ENCODE measurements at places on chromosomes 11 and 22. TPM values are rescaled to one million over a fixed set of nuclear protein-coding genes. Genes with fewer than 3 reads are reported as not detected.

Gene DEUP1
- not detected for total RNA-seq

Gene MRGPRD
- total RNA-seq, result not detected

Gene RIMBP3B
- total RNA-seq, result 0.72 TPM

Gene FOSL1
- 0.21 TPM for total RNA-seq

Gene OPCML
- total RNA-seq, result 0.41 TPM

Gene ZP1
- total RNA-seq, result not detected

Gene PRDM11
- total RNA-seq, result 32.8 TPM

Gene HTR3B
- total RNA-seq, result not detected

Gene SLC22A8
- not detected for total RNA-seq

Gene OVCH2
- total RNA-seq, result 1.4 TPM

Gene CD3G
- total RNA-seq, result 1.1 TPM

Gene SCGB1C1
- total RNA-seq, result not detected

Gene VSIG10L2
- not detected for total RNA-seq

GRCh38 chr11:43419460-43419859, 60.7 kb downstream of the TTC17 start:
- DNase-seq, result peak; percentile 67

GRCh38 chr11:57604296-57605027, 7.0 kb downstream of the SERPING1 start:
- no peak for DNase-seq

DNA sequence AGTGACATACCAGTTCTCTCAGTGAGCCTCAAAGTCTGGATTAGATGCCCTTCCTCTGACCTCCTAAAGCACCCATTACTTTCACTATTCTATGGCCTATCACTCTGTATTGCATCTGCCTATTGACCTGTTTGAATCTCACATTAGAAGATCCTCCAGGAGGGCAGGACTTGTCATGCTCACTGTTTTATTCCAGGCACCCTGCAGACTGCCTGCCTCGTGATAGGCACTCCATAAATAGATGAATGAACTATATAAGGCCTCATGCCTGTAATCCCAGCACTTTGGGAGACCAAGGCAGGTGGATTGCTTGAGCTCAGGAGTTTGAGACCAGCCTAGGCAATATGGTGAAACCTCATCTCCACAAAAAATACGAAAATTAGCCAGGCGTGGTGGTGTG, 160.1 kb upstream of the CADM1 start:
- no peak for DNase-seq

- DNase-seq, result no peak
These were observed 512.8 kb downstream of the INSC start for GRCh38 chr11:15627560-15627959.

- no peak for DNase-seq
These were observed 25.1 kb downstream of the RTN4RL2 start for GRCh38 chr11:57485217-57485990.

- DNase-seq, result no peak
These were observed 60.3 kb downstream of the SIK3 start for GRCh38 chr11:117037975-117038350.

- DNase-seq, result no peak
These were observed at the start of gene MIOX for GRCh38 chr22:50486561-50487289. TSS of gene MIOX (plus strand) at chr22:50486859. CDS start at chr22:50486898, 39 bp downstream.

DNA sequence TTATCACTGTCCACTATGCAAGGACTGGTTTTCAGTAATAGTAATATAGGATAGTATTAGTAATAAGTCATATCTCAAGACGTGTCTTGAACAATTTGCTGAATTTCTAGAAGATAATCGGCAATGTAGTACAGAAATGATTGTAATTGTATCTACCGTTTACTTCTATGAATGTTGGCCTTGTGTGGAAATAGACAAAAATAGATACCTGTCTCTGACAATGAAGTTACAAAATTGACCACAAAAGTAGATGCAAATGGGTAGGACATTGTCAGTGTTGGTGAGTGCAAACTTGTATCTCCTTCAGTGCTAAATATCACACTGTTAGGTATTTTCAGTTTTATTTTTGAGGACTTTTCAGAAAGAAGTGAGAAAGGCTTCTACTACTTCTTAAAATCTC, 43.1 kb downstream of the SVIP start:
- no peak for DNase-seq

DNA sequence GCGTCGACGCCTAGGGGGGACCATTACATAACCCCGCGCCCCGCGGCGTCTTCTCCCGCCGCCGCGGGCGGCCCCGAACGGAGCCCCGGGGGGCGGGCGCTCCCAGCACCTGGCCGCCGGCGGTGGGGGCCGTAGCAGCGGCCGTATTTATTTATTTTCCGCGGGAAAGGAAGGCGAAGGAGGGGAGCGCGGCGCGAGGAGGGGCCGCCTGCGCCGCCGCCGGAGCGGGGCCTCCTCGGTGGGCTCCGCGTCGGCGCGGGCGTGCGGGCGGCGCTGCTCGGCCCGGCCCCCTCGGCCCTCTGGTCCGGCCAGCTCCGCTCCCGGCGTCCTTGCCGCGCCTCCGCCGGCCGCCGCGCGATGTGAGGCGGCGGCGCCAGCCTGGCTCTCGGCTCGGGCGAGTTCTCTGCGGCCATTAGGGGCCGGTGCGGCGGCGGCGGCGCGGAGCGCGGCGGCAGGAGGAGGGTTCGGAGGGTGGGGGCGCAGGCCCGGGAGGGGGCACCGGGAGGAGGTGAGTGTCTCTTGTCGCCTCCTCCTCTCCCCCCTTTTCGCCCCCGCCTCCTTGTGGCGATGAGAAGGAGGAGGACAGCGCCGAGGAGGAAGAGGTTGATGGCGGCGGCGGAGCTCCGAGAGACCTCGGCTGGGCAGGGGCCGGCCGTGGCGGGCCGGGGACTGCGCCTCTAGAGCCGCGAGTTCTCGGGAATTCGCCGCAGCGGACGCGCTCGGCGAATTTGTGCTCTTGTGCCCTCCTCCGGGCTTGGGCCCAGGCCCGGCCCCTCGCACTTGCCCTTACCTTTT, at the start of gene EP300:
Gene EP300 (plus strand): TSS at position 570 of the 795 bp plus-strand sequence. CDS start 413 bp downstream, outside the sequence.
- peak; percentile 93 for DNase-seq

GRCh38 chr11:128663824-128664223, 30.0 kb upstream of the FLI1 start:
- no peak for DNase-seq

DNA sequence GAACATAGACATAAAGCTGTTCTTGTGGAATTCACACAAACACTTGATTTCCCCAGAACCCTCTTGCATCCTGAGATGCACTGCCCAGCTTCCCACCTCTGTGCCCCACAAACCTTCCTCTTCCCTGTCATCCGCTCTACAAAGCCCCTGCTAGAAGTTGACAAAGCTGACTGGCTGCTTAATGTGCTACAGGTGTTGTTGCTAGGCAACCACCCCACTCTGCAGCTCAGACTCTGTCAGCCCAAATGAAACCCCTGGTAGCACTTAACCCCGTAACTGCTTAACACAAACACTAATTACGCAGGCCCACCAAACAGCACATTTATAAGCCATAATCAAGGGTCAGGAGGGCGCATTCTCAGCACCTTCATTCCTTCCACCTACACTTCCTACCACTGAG, 172.0 kb upstream of the CADM1 start:
- no peak for DNase-seq

- no peak for DNase-seq
These were observed 34.6 kb upstream of the SC5D start for GRCh38 chr11:121257976-121258375.

- no peak for DNase-seq
These were observed 325.7 kb downstream of the SHANK2 start for GRCh38 chr11:70926543-70927201.

GRCh38 chr11:126669416-126669815, 313.9 kb downstream of the ST3GAL4 start:
- DNase-seq, result no peak

GRCh38 chr11:43892851-43893250, 12.2 kb downstream of the ALKBH3 start:
- no peak for DNase-seq

DNA sequence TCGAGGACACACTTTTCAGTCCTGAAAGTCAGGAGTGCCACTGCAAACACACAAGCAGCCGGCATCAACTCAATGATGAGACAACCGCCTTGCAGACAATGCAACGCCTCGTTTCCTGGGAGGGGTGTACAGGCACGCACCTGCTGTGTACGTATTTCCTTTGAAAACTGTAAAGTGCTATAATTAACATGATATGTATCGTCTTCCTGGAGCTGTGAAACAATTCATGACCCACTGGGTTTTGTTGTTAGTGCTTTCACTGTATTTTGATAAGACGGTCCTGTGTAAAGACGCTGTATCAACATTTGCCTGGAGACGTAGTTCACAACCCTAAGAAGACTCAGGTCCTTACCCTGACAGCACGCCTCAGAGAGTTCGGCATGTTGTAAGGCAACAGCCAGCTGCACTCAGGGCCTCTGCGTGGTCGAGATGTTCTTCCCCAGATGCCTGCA, 105.7 kb upstream of the ANO1 start:
- no peak for DNase-seq

DNA sequence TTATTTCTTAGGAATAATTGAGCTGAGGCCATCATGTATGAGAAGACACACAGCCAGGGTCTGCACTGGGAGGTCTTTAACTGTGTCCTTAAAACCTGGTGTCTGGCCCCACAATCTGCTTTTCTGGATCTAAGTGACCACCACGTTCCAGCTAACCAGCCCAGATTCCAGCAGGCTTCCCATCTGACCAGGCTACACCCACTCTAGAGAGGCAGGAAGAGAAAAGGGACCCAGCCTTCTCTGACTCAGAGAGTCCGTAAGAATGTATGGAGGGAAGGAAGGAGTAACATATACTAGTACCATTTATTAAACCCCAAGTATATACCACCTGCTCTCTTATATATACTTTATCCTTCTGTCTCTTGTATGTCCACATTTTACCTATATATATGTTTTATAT, 80.1 kb downstream of the LDLRAD3 start:
- DNase-seq, result no peak

- DNase-seq, result no peak
These were observed 5.5 kb downstream of the UNC93B1 start for GRCh38 chr11:67998150-67999045.

DNA sequence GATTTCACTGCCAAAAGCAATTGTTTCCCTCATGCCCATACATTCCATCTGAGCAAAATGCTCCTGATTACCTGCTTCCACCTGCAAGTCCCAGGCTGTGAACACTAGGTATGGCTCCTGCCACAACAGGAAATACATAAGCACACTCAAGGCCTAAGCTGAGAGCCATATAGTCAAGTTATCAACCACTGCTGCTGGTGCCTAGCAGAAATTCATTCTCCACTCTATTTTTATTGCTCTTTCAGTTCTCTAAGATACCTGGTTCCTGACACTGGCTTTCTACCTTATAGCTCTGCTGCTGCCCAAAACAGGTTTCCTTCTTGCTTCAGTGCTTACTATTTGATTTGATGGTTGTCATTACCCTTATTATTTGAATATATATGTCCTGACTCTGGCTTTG, 31.6 kb downstream of the SLC36A4 start:
- DNase-seq, result no peak

DNA sequence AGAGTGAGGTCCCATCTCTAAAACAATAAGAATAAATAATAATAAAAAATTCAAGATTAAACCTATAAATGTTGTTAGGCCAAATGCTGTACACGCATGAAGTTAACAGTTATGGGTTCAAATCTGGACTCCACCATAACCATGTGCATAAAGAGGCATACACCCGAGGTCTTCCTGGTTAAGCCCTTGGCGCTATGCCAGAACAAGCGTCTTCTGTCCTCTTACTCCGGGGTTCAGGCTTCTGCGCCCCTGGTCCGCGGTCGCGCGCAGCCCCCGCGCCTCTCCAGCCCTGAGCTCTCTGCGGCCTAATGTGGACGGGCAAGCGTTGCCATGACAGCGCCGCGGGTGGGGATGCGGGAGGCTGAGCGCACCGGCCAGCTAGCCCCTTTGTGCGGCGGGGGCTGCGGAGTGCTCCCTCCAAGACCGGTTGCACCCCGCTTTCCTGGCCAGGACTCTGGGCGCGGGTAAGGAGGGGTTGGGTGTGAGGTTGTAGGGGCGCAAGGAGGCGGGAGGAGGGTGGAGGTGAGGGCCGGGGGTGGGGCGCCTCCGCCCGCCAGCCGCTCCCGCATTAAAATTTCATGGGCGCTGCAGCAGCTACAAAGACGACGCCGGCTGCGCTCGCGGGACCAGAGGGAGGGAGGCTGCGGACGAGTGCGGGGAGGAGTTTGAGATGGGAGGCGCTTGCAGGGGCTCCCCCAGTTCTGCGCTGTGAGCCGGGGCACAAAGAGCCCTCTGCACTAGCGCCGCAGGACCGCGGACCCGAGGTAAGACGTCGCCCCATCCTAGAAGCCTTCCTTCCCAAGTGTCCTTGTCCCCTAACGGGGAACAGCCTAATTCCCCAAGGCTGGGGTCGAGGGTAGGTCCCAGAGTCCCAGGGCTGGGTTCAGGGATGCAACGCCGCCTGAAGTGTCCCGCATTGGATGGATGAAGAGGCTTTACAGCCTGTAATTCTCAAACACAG, at the start of gene MIAT:
Gene MIAT (plus strand): TSS at position 698 of the 961 bp plus-strand sequence.
- DNase-seq, result peak; percentile 36

DNA sequence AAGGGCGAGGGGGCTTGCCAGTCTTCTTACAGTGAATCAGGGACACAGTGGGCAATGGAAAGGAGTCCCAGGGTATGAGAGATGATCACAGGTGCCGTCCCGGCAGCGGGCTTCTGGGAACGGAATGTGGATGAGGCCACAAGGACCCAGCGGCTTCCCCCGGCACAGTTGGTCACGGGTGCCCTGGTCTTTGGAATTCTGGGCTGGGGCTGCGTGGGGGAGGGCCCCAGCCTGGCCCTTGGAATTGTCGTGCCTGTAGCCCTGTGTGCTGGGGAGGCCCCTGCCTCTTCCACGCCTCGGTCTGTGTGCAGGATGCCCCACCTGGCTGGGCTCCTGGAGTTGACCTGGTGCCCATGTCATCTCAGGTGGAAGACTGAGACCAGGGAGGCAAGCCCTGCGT, 76.6 kb downstream of the FBLN1 start:
- no peak for DNase-seq

- no peak for DNase-seq
These were observed 512 bp downstream of the SH3BP1 start for GRCh38 chr22:37639771-37640590.

GRCh38 chr11:128519338-128519737, 68.0 kb downstream of the ETS1 start:
- DNase-seq, result peak; percentile 63

DNA sequence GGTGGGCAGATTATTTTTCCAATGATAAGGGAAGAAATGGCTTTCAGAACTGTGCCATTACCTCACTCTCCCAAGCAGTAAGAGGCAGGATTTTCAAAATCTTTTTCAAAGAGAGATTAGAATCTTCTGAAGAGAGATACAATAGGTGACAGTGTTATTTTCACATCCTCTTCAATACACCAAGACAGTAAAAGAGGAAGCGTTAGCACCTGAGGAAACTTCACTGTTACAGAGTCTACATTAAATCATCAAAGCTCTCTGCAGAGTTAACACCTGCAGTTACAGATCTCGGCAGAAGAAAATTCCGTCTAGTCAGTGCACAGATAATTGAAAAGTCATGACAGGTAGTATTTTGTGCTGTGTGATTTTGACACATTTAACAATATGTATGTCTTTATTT, 144.9 kb downstream of the PGR start:
- DNase-seq, result no peak

DNA sequence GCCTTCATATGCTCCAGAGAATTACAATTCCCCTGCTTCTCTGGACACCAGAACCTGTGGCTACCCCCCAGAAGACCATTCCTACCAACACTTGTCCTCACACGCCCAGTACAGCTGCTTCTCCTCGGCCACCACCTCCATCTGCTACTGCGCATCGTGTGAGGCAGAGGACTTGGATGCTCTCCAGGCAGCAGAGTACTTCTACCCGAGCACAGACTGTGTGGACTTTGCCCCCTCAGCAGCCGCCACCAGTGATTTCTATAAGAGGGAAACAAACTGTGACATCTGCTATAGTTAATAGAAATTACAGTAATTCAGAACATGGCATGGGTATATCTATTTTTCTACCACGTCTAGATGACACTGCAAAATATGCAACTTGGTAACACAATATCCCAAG, 9.8 kb downstream of the POU2AF3 start:
- DNase-seq, result peak; percentile 93

- DNase-seq, result no peak
These were observed 21.1 kb upstream of the CSTF3 start for GRCh38 chr11:33182246-33182878.

Data from tongue (tissue), 3 donors.